Epithelial cell of proximal tubule (primary cell): ENCODE measurements at places on chromosomes 13 and 19. TPM values are rescaled to one million over a fixed set of nuclear protein-coding genes. Genes with fewer than 3 reads are reported as not detected.

GRCh38 chr13:29674532-29674931 is 79.0 kb upstream of the SLC7A1 start:
- no peak for DNase-seq

GRCh38 chr19:54325194-54325621 is 12.2 kb upstream of the LILRA5 start:
- DNase-seq = no peak

DNA sequence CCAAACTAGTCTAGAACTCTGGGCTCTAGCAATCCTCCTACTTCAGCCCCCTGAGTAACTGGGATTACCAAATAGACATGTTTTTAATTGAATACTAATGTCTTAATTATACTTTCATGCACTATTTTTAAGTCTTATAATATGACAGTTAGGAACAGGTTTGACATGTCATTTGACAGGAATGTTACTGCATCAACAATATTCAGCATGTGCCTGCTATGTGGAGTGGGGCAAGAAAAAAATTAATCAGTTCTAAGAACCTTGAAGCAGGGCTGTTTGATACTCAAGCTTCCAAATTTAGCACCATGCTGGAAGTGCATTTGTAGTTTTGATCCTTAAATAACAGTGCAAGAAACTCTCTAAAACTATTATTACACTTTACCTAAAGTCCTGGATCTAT is 265.3 kb downstream of the MZT1 start:
- DNase-seq = no peak

The SUGP1 gene
- 30.0 and 32.2 TPM in 2 replicates for total RNA-seq
